Pons (tissue), 1 donor: ENCODE measurements at places on chromosomes 3 and 15.

- DNase-seq, result no peak
Measured at GRCh38 chr15:74170875-74171578, 2.5 kb upstream of the ISLR start.

DNA sequence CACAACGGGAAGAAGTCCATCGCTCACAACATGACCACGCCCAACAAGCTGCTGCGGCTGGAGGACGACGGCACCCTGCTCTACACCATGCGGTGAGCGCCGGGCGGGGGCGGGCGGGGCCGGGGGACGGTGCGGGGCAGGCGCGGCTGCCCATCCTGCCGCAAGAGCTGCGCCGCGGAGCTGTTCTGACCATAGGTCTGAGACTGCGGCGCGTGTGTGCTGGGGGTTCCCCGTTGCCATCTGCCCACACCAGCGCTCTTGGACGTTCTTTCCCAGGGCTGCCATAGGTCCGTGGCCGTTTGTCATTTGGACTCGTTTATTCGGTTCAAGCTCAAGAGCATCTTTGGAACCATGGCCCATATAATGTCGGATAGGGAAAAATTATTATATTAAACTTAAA, 16.6 kb downstream of the GABRA5 start:
- no peak for DNase-seq

DNA sequence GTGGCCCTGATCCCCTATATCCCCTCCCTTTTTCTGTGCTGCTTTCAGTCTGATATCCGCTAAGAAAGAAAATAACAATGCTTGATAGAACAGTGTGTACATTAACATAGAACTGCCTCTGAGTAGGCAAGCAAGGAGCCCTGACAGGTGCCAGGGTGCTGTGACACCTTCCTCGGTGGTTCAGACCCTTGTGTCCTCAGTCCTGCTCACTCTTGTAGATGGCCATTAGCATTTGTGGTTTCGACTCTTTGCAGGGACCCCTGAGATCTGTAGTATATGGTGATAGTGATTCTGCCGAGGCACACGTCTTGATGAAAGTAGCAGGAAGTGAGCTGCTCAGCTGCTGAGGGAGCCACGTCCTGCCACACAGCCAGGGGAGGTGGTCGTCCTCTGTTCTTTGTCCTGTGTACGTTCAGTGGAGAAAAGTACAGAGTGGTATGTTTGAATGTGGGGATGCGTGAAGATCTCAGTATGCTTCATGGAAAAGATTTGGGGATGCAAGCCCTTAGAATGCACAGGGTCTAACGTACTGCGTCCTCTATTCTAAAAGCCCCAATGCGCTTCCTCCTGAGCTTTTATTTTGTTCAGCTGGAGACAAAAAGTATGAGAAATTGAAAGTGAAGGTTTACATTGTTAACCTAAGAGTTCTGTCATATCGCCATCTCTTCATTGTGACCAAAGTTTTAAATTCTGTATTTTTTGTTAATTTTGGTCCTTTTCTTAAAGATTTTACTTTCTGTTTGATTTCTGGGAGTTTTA, 35.4 kb downstream of the PXYLP1 start:
- no peak for DNase-seq

DNA sequence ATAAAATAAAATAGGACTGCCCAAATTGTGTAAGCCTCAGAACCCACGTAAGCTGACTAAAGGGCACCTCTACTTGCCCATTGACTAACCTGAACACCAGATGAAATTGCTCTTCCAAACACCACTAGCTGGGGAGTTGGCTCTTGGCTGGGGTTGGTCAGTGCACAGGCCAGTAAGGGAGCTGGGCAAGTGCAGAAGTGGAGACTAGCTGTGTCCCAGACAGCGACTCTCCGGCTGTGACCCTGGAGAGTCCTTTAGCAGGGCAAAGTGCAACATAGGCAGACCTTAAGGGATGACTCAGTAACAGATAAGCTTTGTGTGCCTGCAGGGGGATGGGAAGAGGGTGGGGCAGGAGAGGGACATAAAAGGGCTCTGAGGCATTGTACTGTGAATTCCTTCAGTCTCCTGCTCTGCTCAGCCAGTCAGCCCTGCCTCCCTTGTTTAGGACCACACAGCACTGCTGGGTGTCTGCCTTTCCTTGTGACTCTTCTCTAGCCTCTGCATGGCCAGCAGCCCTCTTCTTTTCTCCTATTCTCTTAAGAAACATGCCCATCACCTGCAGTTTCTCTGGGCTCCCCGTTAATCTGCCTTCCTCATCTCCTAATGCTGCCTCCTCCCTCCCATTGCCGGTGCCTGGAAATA, 13.2 kb downstream of the NR1I2 start:
- no peak for DNase-seq

GRCh38 chr3:11832981-11833905, 13.4 kb downstream of the TAMM41 start:
- peak; percentile 96 for DNase-seq

- no peak for DNase-seq
Measured at GRCh38 chr3:180288816-180289215, 252.1 kb upstream of the PEX5L start.

DNA sequence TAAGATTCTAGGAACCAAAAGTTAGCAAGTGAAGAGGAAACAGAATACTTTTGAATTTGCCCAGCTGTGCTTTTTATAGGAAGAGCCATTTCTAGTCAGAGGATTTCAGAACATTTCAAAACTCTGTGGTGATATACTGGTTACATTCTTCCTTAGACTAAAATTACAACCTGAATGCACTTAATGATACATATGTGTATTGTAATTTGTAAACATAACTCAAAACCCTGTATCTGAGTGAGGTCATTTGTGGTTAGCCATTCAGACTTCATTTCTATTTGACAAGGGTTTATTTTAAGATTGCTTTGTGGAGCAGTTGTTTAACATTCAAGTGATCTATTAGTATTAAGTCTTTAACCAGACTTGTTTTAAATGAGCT, 59.4 kb upstream of the TRIM71 start:
- DNase-seq, result no peak

DNA sequence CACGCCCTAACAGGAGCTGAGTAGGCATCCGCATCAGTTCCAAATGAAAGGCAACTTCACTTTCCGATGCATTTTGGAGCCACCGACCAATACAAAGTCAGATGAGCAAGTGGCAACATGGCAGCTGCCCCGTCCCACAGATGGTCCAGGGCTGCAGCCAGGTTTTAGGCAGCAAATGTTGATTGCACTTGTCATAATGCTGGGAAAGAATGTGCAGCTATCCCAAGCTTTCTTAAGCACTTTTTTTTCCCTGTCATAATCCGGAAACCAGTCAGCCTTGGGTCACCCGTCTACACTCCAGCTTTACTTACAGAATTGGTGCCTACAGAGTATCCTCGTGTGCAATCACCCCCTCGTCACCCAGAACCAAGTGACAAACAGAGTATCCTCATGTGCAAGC, 147.7 kb downstream of the CHSY1 start:
- DNase-seq, result no peak

GRCh38 chr3:54549607-54550220, 378.1 kb downstream of the LRTM1 start:
- no peak for DNase-seq

GRCh38 chr3:1072041-1072440, 20.8 kb upstream of the CNTN6 start:
- DNase-seq, result no peak

- peak; percentile 20 for DNase-seq
Measured at GRCh38 chr3:11769704-11770476, 76.8 kb downstream of the TAMM41 start.

DNA sequence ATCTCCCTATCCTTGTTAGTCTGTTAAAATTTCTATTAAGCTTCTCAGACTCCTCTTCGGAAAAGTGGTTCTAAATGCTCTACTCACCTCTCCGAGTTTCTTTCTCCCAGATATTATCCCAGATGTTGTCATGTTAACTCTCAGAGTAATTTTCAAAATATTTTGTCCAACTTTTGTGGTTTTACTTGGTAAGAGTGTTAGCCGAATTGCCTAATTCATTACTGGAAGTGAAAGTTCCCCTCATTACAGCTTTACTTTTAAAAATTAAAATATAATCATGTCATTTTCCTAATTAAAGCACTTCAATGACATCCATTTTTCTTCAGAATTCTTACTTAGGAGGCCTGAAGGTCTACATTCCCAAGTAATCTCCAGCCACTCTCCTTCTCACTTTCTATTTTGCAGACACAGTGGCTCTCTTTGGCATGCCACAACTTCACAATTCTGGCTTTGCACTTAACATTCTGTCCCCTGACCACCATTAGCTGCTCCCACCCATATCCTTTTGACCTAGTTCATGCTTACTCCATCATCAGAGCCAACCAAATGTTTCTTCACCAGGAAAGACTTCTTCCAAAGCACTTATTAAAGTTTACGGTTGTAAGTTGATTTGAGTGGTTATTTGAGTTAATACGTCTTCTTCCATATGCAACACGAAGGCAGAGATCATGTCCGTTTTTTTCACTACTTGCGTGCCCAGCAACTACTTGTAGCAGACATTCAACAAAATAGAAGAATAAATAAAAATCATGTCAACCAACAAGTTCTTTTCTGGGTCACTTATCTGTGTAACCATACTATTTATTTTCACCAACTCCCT, 10.2 kb upstream of the TIPARP start:
- DNase-seq, result no peak

DNA sequence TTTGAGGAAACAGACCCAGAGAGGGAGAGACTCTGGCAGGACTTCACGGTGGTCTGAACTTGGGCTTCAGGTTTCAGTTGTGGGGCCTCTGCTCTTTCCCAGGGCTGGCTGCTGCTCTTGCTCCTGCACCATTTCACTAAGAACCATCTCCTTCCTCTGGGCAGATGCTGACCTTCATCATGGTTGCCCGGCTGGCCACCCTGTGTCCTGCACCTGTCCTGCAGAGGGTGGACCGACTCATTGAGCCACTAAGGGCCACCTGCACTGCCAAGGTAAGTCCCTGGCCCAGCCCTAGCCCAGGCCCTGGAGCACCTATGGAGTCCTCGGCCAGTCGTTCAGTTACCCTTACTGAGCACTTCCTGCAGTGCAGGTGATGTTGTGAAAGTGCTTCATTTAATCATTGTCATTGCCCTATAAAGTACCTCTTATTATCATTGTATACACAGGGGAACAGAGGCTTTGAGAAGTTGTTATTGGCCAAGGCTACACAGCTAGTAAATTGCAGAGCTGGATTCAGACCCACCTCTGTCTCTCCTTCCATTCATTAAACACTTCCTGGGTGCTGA, 10.0 kb downstream of the RPL32 start:
- no peak for DNase-seq

- DNase-seq, result no peak
Measured at GRCh38 chr15:99932676-99933402, 199.6 kb upstream of the LYSMD4 start.

DNA sequence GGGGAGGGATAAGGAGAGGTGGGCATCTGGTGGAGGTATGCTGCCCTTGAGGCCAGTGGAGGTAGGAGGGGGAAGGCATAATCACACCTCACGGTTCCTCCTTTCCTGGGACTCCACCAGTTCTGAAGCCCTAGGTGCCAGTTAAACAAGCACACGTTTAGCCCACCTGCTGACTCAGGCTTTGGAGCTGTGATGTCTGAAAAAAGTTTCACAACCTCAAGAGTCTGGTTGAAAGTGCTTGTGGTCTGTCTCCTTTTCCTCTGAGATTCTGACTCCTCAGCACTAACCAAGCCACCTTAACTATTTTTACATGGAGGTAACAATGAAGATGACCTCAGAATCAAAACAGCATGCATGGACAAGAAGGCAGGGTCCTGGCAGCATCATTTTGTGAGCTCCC, 23.0 kb downstream of the HPS3 start:
- DNase-seq, result peak; percentile 56

- no peak for DNase-seq
Measured at GRCh38 chr15:39710681-39711080, 72.0 kb downstream of the FSIP1 start.

DNA sequence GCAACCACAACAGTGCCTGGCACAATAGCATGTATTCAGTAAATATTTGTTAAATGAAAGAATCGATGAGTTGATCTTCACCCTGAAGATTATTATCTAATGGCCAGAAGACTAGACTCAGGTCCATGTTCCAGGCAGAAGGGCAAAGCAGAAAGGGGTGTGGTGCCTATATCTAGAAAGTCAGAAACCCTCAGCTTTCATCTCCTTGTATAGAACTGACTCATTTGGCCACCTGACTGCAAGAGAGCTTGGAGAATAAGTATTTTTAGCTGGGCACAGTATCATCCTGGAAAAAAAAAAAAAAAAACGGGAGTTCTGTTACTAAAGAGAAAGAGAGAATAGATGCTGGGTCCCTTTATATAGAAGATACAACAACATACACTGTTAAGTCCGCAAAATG, 69.7 kb upstream of the SPRED1 start:
- DNase-seq, result peak; percentile 64
